ENCODE measurements at places on chromosomes 3 and 15. TPM values are rescaled to one million over a fixed set of nuclear protein-coding genes. Genes with fewer than 3 reads are reported as not detected.

Gene MESP1
- not detected for polyA plus RNA-seq

Gene ADIPOQ
- not detected for polyA plus RNA-seq

Gene TFDP2
- polyA plus RNA-seq: 17.9 TPM

- H3K27me3 ChIP-seq: no peaks in the 10 kb centered on the region
- no peaks in the 10 kb centered on the region for H3K4me1 ChIP-seq
- H3K27ac ChIP-seq: no peak overlapping the region
- no peaks in the 10 kb centered on the region for H3K36me3 ChIP-seq
- no peak for DNase-seq
- no peak overlapping the region for H3K4me3 ChIP-seq
Measured at GRCh38 chr3:121362035-121362734, 183.6 kb downstream of the POLQ start.

DNA sequence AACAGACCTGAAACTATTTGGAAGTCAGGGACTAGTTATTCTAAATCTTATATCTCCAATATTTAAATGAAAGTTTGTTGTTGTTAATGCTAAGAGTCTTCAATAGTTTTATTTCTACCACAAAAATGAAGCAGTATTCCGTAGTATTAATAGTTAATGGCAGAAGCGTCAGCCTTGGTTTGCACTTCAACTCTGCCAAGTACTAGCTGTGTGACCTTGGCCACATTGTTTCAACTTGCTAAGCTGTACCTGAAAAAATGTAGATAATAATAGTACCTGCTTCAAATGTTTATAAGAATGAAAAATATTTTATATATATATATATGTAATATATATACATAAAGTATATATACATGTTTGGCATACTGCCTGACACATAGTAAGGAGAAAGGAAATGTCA lies 354.6 kb upstream of the SATB1 start:
- no peaks in the 10 kb centered on the region for H3K27me3 ChIP-seq
- H3K4me3 ChIP-seq: no peak overlapping the region
- no peak overlapping the region for H3K27ac ChIP-seq
- no peaks in the 10 kb centered on the region for H3K36me3 ChIP-seq
- no peaks in the 10 kb centered on the region for H3K4me1 ChIP-seq

Gene EPB42
- not detected for polyA plus RNA-seq

DNA sequence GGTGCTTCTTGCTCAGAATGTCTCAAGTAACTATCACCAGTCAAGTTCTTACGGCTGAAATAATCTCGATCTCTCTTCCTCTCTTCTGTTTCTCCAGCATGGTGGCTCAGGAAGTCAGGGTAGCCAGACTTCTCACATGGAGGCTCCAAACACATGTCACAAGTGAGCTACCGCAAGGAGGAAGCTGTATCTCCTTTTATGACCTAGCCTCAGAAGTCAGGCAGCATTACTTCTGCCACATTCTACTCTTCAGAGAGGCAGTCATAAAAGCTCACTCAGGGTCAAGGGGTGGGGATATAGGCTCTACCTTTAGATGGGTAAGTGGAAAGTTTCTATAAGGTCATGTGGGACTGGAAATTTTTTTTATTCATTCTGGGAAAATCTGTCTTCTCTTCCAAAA lies 86.6 kb upstream of the NEO1 start:
- H3K4me1 ChIP-seq: no peaks in the 10 kb centered on the region
- no peak overlapping the region for H3K27ac ChIP-seq
- no peaks in the 10 kb centered on the region for H3K27me3 ChIP-seq
- DNase-seq: no peak
- H3K4me3 ChIP-seq: no peak overlapping the region

- H3K36me3 ChIP-seq: peaks cover 34% of the 10 kb centered on the region
- no peak overlapping the region for H3K4me3 ChIP-seq
- no peaks in the 10 kb centered on the region for H3K27me3 ChIP-seq
- H3K27ac ChIP-seq: no peak overlapping the region
- DNase-seq: no peak
- no peaks in the 10 kb centered on the region for H3K4me1 ChIP-seq
Measured at GRCh38 chr3:179716811-179717210, 64.0 kb downstream of the USP13 start.

- no peak for DNase-seq
- H3K36me3 ChIP-seq: no peaks in the 10 kb centered on the region
- H3K4me3 ChIP-seq: no peak overlapping the region
- no peaks in the 10 kb centered on the region for H3K4me1 ChIP-seq
- H3K27ac ChIP-seq: no peak overlapping the region
Measured at GRCh38 chr3:194231929-194232832, 96.2 kb downstream of the HES1 start.

Gene SLC9C1
- not detected for polyA plus RNA-seq

GRCh38 chr15:92845126-92845508 lies 55.0 kb upstream of the CHD2 start:
- peak; percentile 28 for DNase-seq
- no peaks in the 10 kb centered on the region for H3K27me3 ChIP-seq
- peak overlapping the region; percentile 33 for H3K4me3 ChIP-seq
- H3K4me1 ChIP-seq: peaks cover 57% of the 10 kb centered on the region
- H3K27ac ChIP-seq: peak overlapping the region; percentile 34

DNA sequence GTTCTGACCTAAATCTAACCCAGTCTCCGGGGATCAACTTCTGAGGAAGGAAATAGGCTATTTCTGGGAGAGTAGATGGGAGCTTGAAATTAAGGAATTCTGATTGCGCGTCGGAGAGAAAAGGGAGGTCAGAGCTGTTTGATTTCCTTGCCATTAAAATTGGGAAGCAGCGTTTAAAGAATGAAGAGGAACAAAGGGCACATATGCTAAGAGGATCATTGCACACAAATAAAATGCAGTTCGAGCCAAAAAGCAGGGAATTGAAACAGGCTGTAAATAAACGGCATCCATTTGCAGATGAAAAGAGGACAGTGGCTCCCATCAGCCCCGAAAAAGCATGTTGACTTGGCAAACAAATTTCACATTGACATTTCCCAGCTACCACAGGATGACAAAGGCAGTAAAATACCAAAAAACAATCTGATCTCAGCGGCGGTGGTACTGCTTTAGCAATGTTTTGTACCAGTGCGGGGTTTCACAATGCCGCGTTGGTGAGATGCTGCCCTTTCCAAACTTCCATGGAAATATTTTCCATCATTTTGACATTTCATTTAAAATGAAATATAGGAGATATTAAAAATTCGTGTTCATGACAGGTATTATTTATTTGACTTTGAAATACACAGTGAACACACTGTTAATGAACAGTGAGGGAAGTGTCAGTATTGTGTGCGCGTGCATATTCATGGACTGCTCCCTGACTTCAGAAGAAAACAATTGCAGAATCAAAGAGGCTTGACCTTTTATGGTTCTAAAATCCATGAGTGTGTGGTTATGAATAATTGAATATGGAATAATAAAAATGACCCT lies 108.8 kb downstream of the SQOR start:
- H3K36me3 ChIP-seq: no peaks in the 10 kb centered on the region
- H3K4me3 ChIP-seq: no peak overlapping the region
- no peak overlapping the region for H3K27ac ChIP-seq
- no peaks in the 10 kb centered on the region for H3K27me3 ChIP-seq
- no peak for DNase-seq
- no peaks in the 10 kb centered on the region for H3K4me1 ChIP-seq

- H3K4me1 ChIP-seq: no peaks in the 10 kb centered on the region
- no peaks in the 10 kb centered on the region for H3K27me3 ChIP-seq
- no peak overlapping the region for H3K4me3 ChIP-seq
- H3K27ac ChIP-seq: no peak overlapping the region
- H3K36me3 ChIP-seq: no peaks in the 10 kb centered on the region
Measured at GRCh38 chr3:150447631-150448465, 39.8 kb downstream of the TSC22D2 start.

Data from HepG2 (cell line).